ENCODE measurements at places on chromosomes 12 and 14.

DNA sequence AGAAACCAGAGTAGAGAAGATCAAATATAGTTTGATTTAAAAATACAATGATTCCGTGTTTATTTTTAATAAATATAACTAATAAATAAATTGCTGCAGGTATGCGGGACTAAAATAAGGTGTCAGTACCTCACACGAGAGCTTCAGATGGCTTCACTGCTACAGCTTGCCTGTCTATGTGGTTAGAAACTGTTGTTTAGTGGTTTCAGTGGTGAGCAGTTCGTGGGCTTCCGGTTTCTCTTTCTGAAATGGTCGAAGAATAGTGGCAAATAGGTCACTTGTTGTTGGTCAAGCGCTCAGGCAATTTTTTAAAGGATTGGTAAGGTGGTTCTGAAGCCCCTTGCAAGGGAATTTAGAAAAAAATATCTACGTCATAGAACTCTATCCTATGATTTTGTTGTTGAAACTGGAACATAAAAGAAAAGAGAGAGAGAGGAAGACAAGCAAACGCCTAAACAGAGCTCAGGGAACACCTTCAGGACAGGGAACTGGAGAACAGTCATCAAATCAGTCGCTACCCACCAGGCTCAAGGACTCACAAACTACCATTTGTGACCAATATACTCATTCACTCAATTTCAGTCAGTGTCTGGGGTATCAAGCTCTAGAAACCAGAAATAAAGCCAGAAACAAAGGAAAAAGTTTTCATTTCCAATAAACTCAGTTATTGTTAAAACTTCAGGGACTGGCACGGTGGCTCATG, 31.3 kb downstream of the GABARAPL1 start:
- no peak for DNase-seq

GRCh38 chr14:69079188-69079742, 73.7 kb downstream of the DCAF5 start:
- DNase-seq, result no peak

DNA sequence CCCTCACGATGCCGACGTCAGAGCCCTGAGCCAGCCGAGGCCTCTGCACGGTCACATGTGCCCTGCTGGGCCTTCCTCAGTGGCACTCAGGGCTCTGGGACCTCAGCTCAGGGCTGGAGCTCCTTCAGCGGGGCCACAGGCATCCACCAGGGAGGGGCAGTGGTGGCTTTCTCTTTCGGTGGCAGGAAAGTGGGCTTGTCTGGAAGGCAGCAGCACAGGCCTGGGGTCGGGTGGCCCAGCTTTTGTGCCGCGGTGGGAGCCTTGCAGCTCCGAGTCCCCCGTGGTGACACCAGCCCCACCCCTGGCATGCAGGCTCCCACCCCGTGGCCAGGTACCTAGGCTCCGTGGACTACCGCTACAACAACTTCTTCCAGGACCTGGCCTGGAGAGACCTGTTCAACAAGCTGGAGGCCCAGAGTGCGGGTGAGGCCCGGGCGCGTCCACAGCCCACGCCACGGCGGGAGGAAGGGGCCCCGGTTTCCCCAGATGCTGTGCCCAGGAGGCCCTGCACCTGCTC, 14.2 kb upstream of the TEX22 start:
- DNase-seq, result no peak

GRCh38 chr12:15522574-15523187, 200.4 kb downstream of the PTPRO start:
- peak; percentile 62 for DNase-seq

- no peak for DNase-seq
These were observed 185.3 kb upstream of the FBXO33 start for GRCh38 chr14:39617537-39617936.

DNA sequence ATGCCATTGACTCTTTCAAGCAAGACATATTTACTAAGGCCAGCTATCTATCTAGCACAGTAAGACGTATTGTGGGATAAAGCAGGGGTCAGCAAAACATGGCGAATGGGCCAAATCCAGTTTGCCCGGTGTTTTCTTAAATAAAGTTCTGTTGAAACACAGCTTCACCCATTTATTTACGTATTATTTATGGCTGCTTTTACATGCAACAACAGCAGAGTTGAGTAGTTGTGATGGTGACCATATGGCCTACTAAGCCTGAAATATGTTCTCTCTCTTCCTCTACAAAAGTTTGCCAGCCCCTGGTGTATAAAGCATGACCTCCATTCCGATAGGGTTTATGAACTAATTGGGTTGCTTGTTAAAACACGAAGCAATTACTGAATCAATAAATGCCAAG, 322.1 kb downstream of the CCDC91 start:
- no peak for DNase-seq

GRCh38 chr12:28811457-28811856, 337.6 kb upstream of the FAR2 start:
- no peak for DNase-seq

GRCh38 chr12:108850854-108851573, 6.4 kb downstream of the SSH1 start:
- DNase-seq, result peak; percentile 69

DNA sequence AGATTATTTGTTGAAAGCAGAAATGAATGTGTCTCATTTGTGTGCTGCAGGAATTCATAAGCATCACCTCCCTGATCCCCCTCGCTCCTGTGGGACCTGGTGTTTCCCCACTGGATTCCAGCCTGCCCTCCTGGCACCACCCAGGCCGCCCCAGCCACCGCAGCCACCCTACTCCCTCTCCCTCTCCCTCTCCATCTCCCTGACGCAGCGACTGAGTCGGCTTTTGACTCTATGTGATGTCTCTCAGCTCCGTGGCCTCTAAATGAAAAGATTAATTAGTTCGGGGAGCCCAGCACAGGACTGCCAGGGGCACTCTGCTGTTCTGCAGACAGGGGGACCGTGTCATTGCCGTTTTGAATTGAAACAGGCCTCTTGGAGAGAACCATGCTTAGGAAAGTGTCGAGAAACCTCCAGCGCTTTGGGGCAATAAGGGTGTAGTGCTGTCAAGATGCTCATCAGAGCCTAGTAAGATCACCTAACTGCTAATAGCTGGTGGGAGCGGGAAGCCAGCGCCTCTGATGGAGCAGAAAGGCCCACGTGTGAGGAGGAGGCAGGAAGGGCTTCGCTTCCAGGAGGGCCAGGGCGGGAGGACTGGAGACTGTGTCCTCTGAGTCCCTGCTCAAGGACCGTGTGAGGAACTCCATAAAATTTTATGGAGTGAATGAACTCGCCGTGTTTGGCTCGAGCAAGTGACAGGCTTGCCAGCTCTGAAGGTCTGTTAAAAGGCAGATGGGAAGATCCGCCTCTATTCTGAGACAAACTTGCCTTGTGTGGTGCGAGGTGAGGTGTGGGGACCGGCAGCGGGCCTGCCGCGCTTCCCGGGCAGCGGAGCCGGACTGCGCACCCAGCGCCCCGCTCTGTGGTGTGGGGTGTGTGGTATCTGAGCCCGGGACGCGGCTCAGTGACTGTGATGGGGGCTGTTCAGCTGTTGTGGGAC, 157.4 kb upstream of the C14orf180 start:
- no peak for DNase-seq

GRCh38 chr12:21774358-21775132, at the start of gene KCNJ8:
TSS of gene KCNJ8 (minus strand) at chr12:21774706. CDS start at chr12:21773616, 1,090 bp downstream.
- DNase-seq, result peak; percentile 66

- DNase-seq, result peak; percentile 68
These were observed 109.2 kb downstream of the ATXN7L3B start for GRCh38 chr12:74646831-74647230.

- DNase-seq, result no peak
These were observed 21.8 kb downstream of the NCKAP5L start for GRCh38 chr12:49806321-49806813.

DNA sequence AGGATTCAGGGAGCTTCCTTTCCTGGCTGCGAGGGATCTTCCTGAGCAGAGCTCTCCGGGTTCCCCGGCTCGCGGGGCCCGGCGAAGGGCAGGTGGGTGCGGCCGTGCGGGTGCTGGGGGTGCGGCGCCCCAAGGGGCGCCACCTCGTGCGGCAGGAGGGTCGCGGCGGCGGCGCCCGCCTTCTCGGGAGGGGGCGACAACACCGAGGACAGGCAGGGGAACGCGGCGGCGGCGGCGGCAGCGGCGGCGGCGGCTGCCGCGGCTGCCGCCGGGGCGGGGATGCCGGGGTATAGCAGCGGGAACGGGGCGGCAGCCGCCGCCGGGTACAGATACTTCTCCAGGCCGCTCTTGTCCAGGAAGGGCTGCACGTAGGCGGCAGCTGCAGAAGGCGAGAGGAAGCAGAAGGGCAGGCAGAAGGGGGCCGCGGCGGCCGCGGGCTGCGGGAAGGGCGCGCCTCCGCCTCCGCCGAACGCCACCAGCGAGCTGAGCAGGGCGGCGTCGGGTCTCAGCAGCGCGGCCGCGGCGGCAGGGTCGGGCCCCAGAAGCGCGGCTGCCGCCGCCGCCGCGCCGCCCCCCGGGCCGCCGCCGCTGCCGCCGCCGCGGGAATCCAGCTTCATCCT, 2.7 kb downstream of the BHLHE41 start:
- DNase-seq, result no peak

GRCh38 chr14:53218161-53218560, 65.0 kb upstream of the DDHD1 start:
- DNase-seq, result no peak

DNA sequence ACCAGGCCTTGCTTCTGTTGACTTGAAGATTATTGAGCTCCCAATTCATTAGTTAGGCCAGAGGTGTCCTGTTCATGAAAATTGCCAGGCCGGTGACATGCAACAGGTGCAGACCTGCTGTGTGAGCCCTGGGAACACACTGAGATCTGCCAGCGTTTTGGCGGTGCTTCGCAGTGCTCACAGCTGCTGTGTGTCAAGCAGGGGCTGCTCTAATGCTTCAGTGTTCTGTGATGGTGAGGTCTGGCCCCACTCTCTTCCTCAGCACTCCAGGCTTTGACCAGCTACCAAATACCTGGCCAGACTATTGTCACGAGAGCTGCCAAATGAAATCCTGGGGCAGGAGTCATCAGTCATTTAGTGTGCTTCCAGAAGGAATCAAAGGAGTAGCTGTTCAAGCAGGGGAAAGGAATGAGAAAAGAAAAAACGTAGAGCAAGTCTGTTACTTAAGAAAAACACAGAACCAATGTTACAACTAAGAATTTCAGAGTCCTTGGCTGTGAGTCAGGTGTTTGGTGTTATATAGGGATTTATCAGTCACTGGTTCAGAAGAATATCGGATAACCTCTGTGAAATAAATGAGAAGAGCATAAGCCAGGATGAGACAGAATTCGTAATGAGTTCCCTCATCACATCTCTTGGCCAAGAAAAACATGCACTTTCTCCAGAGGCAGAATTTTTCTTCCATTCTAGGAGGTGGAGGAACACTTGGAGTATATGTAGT, 150.8 kb downstream of the FBXL14 start:
- no peak for DNase-seq

DNA sequence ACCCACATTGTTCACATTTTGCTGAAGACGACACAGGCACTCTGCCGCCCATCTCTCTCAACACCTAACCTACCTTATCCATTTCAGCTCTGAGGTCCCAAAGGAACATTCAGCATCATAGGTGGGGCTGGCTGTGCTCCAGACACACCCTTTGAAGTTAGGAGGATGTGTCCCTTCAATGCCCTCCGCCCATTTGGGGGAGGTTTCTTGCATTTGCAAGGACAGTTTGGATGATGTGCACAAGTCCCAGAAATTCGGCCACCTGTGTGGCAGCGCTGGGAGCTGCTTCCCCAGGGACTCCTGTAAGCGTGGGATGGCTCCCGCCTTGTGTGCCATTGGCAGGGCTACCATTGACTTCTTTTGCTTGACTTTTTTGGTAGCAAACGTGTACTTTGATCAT, 113.8 kb downstream of the RIMBP2 start:
- no peak for DNase-seq

GRCh38 chr14:69039288-69039628, 60.2 kb upstream of the ACTN1 start:
- no peak for DNase-seq

DNA sequence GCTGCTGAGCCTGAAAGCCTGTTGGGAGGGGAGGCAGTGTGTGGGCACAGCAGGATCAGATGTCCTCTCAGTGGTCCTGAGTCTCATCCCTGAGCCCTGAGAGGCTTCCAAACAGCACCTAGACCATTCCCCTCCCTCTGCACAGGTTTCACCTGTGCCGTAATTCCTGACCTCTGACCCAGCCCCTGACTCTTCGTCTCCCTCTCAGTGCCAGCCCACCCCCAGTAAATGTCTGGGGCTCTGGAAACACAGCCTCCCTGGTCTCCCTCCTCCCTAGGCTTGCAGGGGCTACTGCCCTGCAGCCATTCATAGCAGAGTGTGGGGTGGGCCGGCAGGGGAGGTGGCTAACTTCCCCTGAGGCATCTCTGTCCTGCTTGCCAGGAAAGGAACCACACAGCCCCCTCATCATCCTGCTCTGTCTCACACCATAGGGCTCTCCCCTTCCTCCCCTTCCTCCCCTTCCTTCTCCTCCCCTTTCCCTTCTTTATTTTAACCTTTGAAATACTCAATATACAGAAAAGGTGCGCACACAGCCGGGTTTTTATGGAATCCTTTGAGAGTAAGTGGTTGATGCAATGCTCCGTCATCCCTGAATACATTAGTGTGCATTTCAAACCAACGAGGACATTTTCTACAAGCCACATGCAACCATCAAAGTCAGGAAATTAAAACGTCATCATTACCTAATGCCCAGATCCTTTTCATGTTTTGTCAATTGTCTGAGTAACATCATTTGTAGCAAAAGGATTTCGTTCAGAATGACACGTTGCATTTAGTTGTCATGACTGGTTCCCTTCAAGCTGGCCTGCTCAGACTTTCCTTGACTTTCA, 67.0 kb downstream of the PRMT8 start:
- no peak for DNase-seq

DNA sequence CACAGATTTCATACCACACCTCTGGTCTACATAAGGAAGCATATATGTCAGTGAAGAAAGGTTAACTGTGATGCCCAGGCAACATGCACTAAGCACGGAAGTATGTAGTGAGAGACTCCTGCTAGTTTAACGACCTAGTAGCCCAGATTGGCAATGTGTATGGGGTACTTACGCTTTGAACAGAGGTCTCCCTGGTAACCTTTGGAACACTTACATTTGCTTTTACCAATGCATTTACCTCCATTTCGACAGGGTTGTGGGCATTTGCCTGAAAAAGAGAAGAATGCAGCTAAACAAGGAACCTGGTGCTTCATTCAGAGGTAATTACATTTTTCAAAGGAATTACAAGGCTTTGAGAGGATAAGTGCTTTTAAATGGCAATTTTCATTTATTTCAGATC, 65.2 kb downstream of the WIF1 start:
- DNase-seq, result peak; percentile 8

- no peak for DNase-seq
These were observed 19.0 kb downstream of the SLC7A7 start for GRCh38 chr14:22796087-22796707.

GRCh38 chr12:65086236-65086635, 34.9 kb downstream of the WIF1 start:
- no peak for DNase-seq

DNA sequence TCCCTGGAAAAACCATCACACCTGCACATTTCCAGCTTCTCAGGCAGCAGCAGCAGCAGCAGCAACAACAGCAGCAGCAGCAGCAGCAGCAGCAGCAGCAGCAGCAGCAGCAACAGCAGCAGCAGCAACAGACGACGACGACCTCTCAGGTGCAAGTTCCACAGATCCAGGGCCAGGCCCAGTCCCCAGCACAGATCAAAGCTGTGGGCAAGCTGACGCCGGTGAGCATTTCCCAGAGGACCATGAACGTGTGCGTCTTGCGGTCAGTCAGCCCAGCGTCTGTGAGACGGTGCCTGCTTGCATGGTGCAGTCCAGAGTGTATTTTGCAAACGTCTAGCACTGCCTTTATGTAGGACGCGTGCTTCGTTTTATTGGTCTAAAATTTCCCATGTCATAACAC, 81.6 kb downstream of the DDX51 start:
- DNase-seq, result no peak

- DNase-seq, result no peak
These were observed 35.9 kb upstream of the GSC start for GRCh38 chr14:94805680-94806288.
